AG08396 (cell line): ENCODE measurements at places on chromosomes 2 and 18.

- DNase-seq = no peak
Observed at GRCh38 chr2:175057078-175057685, 52.0 kb upstream of the CHN1 start.

DNA sequence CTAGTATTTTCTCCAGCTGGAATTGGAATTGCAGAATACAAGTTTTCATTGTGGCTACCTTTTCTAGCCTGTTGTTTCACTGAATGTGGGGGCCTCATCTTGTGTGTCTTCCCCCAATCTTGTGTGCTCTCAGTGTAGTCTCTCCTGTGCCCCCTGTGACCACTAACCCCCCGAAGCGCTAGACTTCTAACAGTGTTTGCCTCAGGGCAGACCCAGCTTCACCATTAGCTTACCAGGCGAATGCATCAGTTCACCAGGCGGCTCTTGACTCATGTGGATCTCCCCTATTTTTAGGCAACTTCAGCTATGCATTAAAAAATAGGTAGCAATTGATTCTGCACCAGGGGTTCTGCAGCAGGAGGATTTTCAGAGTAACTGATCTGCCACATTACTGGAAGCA is 376.2 kb upstream of the MEIS1 start:
- no peak for DNase-seq

GRCh38 chr2:37489041-37489456 is 144.6 kb downstream of the QPCT start:
- DNase-seq = no peak

GRCh38 chr18:52723550-52723970 is 383.6 kb downstream of the DCC start:
- no peak for DNase-seq

DNA sequence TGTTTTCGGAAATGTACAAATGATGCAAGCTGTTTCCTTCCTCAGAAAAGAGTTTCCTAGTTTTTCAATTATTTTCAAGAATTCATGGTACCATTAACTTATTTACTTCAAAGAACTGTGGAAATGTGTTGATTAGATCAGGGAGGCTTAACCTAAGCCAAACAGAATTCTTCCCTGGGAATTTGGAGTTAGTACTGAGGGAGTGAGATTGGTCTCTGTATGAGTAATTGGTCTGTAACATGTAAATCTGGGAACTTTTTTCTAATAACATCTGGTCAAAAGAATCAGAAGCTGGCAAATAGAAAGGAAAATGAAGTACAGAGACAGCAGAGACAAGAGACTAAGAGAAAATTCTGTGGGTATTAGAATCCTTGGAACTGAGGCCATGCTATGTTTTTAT is 145.8 kb downstream of the BABAM2 start:
- DNase-seq = no peak

DNA sequence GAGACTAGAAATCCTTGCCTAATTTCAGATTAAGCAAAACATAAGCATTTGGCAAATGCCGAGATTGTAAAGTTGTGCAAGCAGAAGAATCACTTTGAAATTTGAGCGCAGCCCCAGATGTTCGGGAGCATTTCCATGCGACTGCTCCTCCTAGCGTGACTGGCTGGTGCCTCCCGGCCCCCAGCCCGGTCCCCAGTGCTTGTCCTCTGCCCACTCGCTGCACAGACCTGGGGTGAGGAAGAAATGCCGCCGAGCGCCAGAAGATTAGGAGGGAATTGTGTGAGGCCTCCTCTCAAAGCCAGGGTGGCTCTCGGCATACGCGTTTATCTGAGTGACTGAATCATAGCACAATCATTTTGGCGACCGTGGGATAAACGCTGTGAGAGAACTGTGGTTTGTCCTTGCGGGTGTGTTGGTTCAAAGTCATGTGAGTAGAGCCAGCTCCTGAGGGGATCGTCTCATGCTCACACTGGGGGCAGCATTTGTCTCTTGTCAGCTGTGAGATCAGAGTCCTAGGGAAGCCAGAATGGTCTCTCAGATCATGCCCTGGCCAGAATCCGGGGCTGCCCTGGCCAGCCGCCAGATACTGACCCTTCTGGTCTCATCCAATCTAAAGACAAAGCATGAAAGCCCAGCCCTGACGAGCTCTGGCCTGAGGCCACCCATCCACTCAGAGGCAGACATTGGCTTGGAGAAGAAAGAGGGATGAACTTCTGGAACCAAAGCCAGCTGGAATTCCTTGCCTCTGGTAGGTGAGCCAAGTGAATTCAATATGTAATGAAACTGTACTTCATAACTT is 189.3 kb downstream of the SH3RF3 start:
- peak; percentile 82 for DNase-seq

DNA sequence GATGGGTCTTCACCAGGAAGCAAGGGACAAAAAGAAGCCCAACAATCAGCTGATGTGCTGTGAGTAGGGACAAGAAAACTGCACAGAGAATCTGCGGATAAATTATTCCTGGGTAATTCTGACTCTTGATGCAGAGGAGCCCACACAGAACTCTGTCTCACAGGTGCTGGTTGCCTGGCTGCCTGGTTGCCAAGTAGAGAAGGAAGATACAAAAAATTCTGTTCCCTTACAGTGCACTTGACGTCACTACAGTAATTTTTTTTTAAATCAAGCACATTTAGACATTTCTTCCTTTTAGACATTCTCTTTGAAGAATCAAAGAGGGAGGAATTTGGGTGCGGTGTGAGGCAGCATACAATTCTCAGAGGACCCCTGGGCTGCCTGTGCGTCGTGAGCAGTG is 152.1 kb upstream of the SIX3 start:
- DNase-seq = no peak

- no peak for DNase-seq
Observed at GRCh38 chr2:236730393-236730792, 160.8 kb downstream of the ACKR3 start.

- no peak for DNase-seq
Observed at GRCh38 chr2:33014268-33014667, 67.5 kb downstream of the LTBP1 start.
